ENCODE measurements at places on chromosomes 6 and 20. TPM values are rescaled to one million over a fixed set of nuclear protein-coding genes. Genes with fewer than 3 reads are reported as not detected.

OR2H2 gene
- total RNA-seq, result not detected

TSPO2 gene
- not detected for total RNA-seq

TRIM40 gene
- total RNA-seq, result not detected

DNA sequence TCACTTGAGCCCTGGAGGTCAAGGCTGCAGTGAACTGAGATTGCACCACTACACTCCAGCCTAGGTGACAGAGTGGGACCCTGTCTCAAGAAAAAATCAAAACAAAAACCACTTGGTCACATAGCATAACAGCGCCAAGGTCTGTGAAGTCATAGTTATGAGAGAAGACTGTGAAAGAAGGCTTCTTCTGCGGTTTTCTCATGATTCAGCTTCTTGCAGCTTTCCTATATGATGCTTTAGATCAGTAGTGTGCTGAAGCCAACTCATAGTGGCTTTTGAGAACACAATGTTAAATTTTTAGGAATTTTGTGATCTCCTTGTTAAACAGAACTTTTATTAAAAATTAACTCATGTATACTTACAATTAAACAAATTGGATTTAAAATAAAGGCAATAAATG, 136.2 kb upstream of the GLP1R start:
- no peak for DNase-seq

All from pancreas (tissue), 10 donors.